NCI-H774 (cell line): ENCODE measurements at places on chromosomes 3 and 15.

DNA sequence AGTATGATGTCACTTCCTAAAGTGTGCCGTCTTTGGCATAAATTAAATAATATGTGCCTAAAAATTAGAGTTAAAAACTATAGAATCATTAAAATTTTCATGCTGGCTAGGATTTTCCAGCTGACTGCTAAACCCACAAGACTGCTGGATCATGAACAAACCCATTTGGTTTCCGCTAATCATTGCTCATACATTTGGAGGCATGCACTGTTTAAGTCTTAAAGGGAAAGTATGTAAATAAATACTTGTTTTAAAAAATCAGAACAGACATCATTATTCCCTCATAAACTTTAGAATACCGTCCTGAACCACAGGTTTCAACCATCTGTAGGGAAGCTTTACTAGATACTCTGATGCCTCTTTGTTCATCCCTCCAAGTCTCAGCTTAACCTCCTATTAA lies 26.5 kb downstream of the ATP6V1A start:
- DNase-seq = no peak

DNA sequence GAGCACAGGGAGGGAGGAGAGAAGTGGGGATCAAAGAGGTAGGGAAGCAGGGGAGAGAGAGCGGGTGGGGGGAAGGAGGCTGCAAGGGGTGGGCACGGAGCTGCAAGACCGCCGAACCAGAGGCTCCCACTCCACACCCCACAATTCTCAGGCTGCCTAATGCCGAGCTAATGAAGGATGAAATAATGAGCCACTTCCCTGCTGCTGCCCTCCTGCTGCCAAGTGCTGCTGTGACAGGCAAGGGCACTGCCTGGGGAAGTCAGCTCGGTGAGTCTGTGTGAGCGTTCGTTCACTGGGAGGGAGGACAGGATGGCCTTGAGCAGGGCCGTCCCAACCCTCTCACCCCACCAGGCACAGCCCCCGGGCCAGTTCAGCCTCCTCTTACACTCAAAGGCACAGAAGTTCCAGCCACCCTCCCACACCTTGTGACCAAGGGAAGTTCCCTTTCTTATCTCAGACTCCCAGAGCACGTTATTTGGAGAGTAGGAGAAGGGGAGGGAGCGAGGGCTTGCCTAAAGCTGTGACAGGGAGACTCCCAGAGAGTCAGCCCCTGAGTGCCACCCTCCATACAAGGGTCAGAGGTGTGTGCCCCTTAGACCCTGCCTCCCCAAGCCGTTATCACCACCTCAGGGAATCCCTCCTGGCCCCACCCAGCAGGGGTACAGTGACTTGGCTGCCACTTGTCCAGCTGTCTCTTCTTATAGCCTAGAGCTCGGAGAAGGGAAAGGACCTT lies 12.4 kb downstream of the GLYCTK start:
- no peak for DNase-seq

GRCh38 chr3:68751888-68752287 lies 180.5 kb downstream of the TAFA4 start:
- DNase-seq = no peak

- no peak for DNase-seq
Measured at GRCh38 chr15:41952013-41952563, 20.3 kb downstream of the EHD4 start.

GRCh38 chr3:18758047-18758704 lies 333.0 kb upstream of the SATB1 start:
- DNase-seq = peak; percentile 68

GRCh38 chr3:170355738-170356595 lies 1.5 kb upstream of the SKIL start:
- peak; percentile 52 for DNase-seq

DNA sequence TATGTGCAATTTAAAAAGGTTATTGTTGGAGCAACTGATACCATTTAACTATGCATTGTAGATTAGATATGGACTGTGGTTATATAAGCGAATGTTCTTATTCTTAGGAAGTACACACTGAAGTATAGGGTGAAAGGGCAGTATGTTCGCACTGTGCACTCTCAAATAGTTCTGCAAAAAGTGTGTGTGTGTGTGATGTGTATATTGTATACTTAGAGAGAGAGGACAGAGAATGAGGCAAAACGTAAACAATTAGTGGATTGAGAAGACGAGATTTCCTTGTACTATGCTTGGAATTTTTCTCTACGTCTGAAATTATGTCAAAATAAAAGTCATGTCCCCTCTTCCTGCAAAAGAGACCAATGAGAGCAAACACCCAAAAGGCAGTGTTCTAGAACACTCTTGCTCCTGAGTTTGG lies 30.4 kb downstream of the LSM3 start:
- no peak for DNase-seq

DNA sequence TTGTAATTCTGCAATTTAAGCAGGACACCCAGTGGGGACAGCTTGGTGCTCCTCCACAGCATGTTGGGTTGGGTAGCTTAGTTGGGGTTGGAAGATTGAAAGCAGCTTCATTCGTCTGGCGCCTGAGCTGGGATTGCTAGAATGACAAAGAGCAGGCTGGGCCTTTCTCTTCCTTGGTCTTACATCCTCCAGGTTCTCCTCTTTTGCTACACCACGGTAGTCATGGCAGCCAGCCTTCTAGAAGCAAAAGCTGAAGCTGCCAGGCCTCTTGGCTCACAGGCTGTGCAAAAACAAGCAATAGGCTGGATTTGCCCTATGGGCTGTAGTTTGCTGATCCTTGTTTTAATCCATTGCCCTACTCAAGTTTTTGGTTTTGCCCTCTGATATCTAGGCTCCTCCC lies 3.2 kb upstream of the ANXA2 start:
- DNase-seq = no peak

DNA sequence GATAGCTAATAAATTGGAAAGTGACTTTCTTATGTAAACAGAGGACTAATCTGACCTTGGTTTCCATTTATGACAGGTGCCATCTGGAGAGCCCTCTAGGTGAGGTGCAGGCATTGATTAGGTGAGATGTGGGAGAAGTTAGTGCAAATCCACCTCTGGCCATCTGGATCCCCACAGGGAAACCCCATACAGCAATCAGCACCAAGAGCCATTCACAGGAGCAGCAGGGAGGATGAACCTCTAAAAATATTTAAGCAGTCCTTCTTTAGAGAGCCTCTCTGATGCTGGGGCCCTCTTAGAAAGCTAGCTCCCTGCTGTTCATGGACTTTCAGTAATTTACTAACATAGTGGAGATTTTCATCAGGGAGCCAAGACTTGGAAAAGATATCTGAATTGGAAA lies 69.3 kb downstream of the CLSTN2 start:
- DNase-seq = no peak

- DNase-seq = no peak
Measured at GRCh38 chr3:160365869-160366522, 33.0 kb downstream of the IFT80 start.

DNA sequence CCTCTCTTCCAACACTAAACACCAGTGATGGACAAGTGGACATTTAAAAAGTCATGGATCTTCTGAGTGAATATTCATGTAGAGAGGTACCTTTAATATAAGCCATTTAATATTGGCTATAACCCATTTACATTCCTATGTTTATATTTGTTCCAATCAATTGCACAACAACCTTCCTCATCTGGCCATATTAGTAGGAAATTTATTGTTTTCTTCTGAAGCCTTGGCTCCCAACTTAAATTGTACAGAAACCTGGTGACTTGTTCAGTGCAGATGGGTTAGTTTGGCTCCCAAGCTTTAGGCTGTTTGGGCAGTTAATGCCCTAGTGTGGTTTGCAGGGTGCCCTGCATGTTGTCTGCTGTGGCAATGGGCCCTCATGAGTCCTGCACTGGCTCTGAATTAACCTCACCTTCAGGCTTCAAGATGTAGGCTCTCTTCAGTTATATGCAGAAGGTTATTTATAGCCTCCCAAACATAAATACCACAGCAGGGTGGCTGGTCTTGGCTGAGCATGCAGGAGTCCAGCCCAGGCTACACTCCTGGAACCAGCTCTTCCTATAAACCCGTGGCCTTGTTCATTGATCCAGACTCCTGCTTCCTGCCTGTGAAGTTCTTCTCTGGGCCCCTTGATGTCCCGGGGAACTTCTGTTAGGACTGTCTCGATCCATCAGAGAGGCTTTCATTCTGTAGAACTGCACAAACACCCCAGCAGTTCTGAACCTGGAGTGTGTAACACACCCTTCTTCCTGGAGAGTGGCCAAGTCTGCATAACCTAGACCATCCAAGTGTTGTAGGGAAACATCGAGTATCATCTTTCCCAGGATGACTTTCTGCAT lies 57.0 kb downstream of the DUT start:
- DNase-seq = no peak

- no peak for DNase-seq
Measured at GRCh38 chr3:81437683-81438082, 323.8 kb downstream of the GBE1 start.

GRCh38 chr3:32511005-32511404 lies 8.4 kb upstream of the CMTM6 start:
- no peak for DNase-seq

GRCh38 chr15:88800738-88801137 lies 2.5 kb upstream of the ACAN start:
- no peak for DNase-seq

GRCh38 chr3:49899815-49900214 lies 3.9 kb downstream of the MST1R start:
- no peak for DNase-seq

- no peak for DNase-seq
Measured at GRCh38 chr3:187264911-187265310, 26.6 kb downstream of the MASP1 start.

- DNase-seq = no peak
Measured at GRCh38 chr3:151792411-151792810, 21.5 kb upstream of the AADAC start.

GRCh38 chr3:122024800-122025199 lies 2.8 kb upstream of the ILDR1 start:
- DNase-seq = no peak

GRCh38 chr3:183434992-183435391 lies 6.6 kb upstream of the MCF2L2 start:
- no peak for DNase-seq

GRCh38 chr15:78923480-78924360 lies 21.1 kb downstream of the CTSH start:
- DNase-seq = no peak

DNA sequence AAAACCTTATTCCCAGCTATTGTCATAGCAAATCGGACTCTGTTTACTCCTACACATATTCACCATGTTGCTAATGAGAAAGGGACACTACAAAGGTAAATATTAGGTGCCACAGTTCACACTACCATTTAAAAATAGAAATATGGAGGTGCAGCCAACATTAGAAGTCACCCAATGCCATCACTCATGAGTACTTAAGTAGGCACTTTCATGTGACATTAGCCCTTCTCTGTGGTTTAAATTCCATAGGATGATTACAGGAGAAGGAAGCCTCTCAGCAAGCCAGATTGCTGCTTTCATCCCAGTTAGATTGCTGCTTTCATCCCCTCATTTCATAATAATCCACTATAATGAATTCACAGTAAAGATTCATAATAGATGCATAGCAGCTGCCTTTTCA lies 376.8 kb upstream of the ALCAM start:
- DNase-seq = no peak

DNA sequence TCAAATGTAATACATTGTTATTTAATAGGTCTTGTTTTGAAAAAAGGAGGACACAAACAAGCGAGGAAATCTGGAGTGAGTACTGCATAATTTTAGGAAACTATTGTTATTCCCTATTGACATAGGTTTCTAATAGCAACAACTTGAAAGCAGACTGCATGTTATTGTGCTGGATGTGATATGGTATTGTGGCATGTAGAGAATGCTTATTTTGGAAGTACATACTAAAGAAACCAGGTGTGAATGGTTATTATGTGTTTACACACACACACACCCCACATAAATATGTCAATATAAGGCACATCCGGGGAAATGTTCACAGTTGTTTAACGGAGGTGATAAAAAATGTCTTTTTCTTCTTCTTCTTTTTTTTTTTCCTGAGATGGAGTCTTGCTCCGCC lies 5.9 kb upstream of the MORF4L1 start:
- DNase-seq = no peak

- no peak for DNase-seq
Measured at GRCh38 chr3:14801031-14801430, 17.7 kb upstream of the FGD5 start.

DNA sequence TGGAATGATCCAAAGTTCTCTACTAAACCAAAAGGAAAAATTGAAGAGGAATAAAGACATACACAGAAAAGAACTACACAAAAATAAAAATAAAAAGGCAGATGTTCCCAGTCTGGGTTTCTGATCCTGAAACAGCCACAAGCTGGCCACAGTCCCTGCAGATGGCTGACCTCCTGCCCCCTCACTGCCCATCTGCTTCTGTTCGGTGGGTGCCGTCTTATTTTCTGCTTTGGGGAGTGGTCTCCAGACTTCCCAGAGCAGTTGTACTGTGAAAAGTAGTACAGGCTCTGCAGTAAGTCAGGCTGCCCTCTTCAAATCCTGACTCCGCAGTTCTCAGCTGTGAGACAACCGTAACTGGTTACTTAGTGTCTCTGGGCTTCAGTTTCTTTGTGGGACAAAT lies 94.5 kb downstream of the ARNT2 start:
- no peak for DNase-seq

DNA sequence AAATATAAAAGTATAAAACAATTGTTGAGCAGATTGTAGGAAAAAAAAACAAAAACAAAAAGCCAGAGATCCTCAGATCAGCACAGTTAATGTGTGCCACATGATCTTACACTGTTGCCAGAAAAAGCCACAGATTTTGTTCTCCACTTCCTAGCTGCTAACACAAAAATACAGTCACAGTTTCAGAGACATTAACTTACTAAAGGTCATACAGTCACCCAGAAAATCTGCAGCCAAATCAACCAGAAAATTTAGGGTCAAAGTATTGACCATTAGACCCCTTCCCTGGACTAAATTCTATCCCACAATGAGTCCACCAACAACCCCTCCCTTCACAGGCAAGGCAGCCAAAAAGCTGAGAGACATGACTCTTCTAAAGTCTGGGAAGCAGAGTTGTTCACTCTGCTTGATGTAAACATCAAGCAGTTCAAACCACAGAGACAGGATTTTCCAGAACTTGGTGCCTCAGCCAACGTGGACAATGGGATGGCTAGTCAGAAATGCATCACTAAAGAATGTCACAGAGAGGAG lies 59.1 kb downstream of the SST start:
- no peak for DNase-seq

DNA sequence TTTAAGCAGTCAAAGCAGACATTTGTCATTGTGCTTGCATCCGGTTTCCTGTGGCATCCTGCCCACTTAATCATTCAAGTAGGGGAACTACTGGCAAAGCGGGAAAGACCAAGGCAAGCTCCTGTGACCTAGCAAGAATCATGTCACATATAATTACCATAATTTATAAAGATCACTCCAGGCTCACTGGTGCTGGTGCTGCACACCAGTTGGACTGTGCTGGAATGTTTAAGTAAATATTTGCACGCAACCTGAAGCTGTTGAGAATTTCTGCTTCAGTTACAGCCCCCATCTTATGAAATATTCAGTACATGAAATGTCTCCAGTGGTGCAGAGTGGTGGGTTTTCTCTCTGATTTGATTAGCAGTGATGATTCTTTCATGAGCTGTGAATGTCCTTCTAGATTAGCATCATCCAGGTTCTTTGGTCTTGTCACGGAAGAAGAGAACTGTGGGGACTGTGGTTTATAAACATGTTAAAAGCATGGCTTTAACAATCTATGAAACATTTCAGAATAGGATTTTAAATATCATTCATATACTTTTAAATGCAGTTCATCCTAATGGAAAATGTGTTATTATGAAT lies 621.3 kb upstream of the EPHA6 start:
- DNase-seq = no peak
